ENCODE measurements at places on chromosomes 12 and 14.
A peak's percentile ranks its signal among the peaks of the same experiment; 100 is the strongest.

DNA sequence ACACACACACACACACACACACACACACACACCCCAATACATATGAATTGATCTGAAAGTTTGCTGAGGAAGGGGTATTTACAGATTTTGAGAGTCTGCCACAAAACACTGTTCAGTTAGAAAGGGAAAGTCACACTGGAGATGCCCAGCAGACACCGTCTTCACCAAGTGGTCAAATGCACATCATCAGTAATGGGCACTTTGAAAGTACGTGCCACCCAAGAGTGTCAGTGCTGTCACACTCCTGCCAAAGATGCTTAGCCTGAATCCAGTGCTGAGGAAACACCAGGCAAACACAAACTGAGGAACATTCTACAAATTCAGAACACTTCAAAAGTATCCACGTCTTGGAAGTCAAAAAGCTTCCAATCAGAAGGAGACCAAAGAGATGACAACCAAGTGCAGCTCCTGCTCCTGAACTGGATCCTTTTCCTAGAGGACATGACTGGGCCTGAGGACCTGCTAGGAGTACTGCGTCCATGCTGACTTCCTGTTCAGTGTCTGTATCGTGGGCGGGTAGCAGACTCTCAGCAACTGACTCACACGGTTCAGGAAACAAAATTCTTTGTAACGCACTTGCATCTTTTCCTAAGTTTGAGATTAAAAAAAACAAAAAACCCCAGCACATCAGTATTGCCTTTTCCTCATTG, 18.6 kb downstream of the PSMC1 start:
- DNase-seq: no peak

GRCh38 chr12:16763901-16764300, 157.9 kb upstream of the LMO3 start:
- DNase-seq: no peak

- peak; percentile 12 for DNase-seq
Measured at GRCh38 chr12:80648881-80649280, 58.6 kb upstream of the MYF6 start.

- DNase-seq: no peak
Measured at GRCh38 chr12:3542911-3543310, 51.9 kb downstream of the PRMT8 start.

DNA sequence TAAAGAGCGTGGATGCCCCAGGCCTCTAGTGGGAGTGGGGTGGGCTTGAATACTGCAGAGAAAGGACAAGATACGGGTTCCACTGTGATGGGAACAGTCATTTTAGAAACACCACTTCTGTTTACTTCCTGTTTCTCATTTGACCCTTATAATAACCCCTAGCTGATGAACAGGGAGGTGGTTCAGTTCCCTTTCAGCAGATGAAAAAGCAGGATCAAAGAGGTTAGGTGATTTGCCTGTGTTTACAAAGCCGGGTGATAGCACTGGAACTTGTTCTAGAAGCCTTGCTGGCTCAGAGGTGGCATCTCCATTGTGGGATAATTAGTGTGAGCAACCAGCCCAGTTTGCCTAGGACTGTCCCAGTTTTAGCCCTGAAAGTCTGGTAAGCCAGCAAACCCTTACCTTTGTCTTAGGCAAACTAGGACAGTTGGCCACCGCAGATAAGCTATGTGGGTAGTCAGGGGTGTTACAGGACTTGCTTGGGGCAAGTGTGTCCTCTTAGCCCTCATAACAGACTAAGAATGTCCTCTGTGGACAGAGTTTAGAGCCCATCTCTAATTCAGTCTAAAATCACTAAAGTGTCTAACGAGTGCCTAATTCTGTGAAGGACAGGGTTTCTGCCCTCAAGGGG, 7.5 kb upstream of the LRP1-AS start:
- DNase-seq: no peak

DNA sequence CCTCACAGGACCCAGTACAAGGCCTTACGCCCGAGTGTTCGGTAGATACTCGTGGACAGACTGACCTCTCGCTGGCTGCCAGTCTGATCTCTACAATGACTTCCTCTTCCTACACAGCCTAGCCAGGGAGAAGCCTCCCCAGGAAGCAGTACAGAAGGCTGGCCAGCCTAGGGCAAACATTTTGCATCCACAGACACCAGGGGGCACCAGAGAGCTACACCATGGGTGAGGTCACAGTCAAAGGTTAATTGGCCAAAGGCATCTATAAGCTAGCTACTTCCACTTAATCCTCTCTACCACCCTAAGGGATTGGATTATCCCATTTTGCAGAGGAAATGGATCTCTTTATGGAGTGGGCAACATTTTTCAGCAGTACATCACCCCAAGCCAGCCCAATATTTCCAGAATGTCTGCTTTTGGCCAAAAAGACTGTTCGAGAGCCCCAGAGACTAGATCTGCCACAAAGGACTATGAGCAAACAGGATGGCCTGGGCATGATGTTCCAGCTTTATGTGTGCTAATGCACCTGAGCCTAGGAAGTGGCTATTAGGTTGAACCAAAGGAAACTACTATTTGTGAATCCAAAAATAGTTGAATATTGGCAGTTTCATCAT, 14.6 kb upstream of the PNMA1 start:
- DNase-seq: no peak

DNA sequence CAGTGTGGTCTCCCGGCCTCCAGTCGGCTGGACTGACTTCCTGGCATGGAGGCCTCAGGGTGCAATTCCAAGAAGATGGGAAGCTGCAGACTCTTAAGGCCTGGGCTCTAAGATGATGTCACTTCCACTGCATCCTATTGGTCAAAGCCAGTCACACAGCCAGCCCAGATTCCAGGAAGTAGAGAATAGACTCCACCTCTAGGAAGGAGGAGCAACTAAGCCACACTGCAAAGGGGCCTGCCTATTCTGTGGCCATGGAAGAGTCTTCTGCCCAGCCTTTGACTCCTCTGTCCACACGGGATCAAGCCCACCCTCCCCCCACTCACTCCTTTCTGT, 103.9 kb upstream of the RFLNA start:
- no peak for DNase-seq

- no peak for DNase-seq
Measured at GRCh38 chr12:55703288-55703687, 4.4 kb downstream of the ITGA7 start.

GRCh38 chr12:100904270-100904669, 109.7 kb downstream of the ANO4 start:
- DNase-seq: no peak

GRCh38 chr14:73884438-73885190, 2.0 kb upstream of the ZNF410 start:
- DNase-seq: no peak

- peak; percentile 66 for DNase-seq
Measured at GRCh38 chr12:53345486-53346188, 9.5 kb upstream of the SP7 start.

DNA sequence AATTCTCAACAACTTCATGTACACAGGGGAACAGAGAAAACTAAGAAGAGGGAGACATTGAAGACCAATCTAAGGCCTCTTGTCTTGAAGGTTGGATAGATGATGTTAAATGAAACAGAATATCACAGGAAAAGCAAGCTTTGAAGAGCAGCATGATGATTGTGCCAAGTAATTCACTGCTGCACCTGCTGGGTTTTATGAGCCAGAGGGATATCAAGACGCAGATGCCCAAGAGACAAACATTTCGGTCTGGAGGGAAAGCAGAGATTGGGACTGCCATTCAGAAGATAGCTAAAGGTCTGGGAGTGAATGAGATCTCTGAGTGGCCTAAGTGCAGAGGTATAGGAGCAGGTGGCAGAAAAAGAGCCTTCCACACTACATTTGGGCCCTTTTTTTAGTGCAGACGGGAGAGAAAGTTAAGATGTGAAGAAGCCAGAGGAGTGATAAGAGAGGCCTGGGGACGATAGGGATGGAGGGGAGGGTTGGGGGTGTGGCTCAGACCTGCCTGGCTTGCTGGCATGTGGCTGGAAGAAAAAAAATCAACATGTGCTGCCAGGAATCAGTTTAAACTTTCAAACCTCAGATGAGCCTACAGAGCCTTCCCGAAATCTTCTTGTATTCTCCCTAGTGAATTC, 200.6 kb downstream of the AEBP2 start:
- no peak for DNase-seq

DNA sequence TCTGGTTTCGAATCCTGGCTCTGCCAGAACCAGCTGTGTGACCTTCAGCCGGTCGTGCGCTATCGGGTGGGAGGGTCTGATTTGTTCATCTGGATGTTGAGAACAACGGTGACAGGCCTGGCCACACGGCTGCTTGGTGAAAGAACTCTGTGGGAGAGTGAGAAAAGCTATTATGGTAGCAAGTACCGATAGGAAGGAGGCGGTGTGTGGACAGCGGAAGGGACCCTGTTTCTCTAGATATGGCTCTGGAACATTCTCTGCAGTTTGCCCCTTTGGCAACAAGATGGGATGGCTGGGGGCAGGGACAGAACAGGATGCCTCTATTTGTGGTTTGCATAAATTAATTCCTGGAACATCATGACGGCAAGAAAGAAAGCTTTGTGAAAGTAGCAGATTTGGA, 347.3 kb downstream of the AACS start:
- no peak for DNase-seq

DNA sequence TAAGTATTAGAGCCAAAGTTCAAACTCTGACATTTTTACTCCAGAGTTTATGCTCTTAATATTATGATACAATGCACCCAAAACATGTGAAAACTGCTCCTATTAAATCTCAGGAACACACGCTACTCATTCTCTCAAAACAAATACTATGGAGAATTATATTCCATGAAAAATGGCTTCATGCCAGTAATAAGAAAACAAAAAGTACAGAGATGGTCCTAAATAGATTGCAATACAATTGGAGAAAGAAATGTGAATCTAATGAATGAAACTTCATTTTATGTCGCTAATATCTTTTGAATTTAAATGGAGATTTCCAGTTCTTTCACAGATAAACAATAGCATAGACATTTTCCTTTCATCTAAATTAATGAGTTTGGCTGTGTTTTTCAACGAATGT, 384.3 kb downstream of the ADAMTS20 start:
- DNase-seq: no peak

DNA sequence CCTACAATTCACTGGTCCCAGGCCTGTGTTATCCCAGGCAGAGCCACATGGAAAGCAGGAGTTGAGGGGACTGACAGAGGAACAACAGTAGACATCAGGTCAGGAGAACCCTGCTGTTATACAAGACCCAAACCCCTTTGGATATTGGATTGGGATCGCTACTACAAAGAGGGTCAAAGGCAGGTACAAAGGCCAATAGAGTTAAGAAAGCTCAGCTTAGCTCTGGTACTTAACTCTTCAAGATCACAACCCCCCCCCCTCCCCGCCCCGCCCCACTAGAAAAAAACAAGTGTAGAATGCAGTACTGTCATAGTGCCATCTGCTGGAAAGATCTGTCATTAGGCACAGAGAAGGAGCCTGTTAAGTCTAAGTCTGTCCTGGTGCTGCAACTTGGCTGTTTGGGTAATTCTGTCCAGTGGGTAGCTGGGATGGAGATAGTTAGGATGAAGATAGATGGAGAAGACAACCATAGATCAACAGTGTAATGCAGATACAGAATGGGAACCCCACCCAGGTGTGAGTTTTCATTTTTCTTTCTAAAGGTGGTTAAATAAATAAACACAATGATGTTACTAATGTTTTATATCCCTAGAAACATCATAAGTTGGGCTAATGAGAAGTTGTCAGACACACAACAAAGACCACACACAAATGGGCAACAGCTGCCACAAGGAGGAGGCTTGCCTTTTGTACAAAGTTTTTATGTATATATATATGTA, 17.2 kb downstream of the REM2 start:
- peak; percentile 26 for DNase-seq

DNA sequence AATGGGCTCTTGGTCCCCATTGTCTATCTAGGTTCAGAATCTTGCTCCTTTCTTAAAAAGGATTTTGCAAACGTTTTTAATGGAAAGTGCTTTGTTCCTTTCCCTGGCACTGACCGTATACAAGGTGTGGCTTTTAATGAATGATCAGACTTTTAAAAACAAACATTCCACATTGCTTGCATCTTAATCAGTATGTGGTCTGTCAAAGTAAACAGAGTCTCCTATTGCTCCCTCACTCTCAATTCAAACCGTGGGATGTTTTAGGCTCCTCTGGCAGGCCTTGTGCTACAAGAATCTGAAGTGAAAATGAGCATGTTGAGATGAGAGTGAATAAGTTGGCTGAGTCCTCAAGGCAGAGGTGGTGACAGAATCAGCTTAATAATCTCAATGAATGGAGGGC, 107.0 kb downstream of the VRK1 start:
- DNase-seq: no peak

- no peak for DNase-seq
Measured at GRCh38 chr12:86186449-86186848, 69.7 kb downstream of the MGAT4C start.

DNA sequence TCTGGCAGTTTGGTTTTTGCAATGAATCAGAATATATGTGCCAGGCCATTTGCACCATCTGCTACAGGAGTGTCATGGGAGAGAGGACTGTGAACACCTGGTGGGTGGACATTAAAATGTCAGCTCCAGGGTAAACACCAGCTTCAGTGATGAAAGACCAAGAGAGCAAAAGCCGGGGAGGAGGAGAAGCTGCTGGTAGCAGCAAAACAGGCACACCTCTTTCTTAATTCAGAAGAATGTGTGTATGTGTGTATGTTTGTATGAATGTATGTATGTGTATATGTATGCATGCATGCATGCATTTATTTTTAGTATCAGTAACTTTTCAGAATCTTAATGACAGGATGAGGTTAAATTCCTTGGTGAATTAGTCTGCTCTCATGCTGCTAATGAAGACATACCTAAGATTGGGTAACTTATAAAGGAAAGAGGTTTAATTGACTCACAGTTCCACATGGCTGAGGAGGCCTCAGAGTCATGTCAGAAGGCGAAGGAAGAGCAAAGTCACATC, 357.4 kb upstream of the PRICKLE1 start:
- DNase-seq: no peak

- no peak for DNase-seq
Measured at GRCh38 chr12:24615967-24616411, 332.9 kb downstream of the BCAT1 start.

DNA sequence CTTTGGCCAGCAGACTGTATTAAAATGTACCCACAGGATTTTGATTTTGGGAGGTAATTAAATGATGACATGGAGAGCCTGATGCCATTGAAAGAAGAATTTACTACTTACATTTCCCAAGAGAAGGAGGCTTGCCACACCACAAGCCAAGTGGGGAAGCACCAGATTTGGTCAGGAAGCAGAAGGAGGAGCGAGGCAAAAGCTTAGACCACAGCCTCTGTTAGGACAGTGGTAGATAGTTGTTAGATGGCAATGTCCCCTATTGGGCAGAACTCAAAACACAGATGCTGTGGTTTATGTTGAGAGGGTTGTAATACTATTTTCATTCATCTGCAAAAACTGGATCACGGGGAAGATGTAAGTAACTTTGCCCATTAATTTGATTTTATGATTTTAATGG, 709.4 kb downstream of the VRK1 start:
- no peak for DNase-seq

DNA sequence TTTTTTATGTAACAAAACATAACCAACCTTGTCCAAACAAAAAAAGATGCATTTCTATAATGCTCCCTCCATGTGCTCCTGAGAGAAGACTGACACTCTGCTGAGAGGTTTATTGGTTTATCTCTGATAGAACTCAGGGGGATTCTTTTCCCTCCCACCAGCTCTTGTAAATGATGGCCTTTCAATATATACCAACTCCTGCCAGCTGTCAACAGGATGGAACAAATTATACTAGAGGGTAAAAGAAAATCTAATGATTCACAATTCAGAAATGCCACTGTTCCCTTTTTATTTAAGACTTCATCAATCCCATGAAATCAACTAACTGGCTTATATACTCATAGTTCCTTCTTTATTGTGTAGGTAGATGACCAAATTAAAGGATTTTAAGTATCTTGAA, 25.4 kb downstream of the PSMC1 start:
- no peak for DNase-seq

Data from SK-N-MC (cell line).